IPS DF 19.7 (cell line): ENCODE measurements at places on chromosomes 7 and 10.

GRCh38 chr10:123639131-123639530 lies 27.0 kb upstream of the GPR26 start:
- DNase-seq = no peak

DNA sequence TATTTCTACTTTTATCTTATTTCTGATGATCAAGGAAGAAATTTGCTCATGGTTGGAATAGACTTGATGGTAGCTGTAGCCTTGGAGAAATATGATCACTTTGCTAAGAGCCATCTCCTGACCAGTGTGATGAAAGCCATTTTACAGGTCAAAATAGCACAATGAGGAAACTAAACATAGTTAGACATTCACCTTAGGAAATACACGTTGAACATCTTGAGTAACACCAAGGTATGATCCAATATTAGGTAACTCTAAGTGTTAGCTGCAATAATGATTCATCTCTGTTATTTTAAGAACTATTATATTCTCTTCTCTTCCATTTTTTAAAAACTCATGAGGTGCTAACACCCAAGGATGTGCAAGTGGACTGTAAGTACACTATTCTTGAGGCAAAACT lies 328.0 kb downstream of the PLXDC2 start:
- no peak for DNase-seq

- no peak for DNase-seq
Observed at GRCh38 chr7:6228361-6229229, 43.8 kb downstream of the CYTH3 start.

DNA sequence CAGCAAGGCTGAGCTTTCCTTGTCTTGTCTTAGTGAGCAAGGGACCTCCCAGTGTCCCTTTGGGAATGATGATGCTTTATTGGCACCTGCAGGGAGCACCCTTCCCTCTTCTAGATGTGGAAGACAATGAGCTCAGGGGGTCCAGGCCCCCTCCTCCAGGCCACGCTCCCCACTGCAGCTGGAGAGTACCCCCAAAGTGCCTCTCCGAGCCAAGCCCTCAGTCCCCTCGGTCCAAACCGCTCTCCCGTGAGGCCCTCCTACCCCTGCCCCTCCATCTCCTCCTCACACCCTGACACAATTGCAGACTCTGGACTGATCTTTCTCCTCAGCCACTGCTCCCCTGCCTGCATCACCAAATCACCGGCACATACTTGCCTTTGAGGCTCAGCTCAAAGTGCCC lies 16.7 kb downstream of the RBP3 start:
- no peak for DNase-seq

GRCh38 chr7:20350996-20351692 lies 20.4 kb downstream of the ITGB8 start:
- DNase-seq = no peak

DNA sequence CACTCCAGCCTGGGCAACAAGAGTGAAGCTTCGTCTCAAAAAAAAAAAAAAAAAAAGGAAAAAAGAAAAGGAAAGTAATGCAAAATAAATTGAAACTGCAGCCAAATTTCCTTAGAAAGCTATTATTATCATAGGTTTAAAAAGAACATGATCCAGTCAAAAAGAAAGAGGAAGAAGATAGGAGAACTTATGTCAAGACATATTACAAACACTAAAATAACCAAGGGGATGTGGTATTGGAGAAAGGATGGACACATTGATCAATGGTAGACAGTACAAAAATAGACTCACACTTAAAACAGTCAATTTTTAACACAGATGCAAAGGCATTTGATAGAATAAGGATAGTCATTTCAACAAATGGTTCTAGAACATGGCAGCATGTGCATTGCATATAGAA lies 27.3 kb upstream of the PFKP start:
- DNase-seq = no peak

DNA sequence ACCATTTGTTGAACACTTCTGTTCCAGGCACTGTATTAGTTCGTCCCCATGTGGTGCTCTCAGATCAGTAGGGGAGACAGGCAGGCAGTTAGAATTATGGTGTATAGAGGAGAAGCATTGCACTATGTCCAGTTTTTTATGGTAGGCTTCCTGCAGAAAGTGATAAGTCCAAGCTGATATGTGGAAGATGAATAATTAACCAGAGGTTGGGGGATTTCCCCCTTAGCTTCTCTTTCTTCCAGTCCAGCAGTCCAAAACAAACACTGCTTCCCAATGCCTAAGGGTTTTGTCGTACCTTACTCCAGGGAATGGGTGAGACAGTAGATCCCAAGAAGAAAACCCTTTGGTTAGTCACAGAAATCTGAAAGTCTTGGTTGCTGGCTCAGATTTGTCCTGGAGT lies 19.2 kb downstream of the HIF1AN start:
- no peak for DNase-seq

GRCh38 chr10:71465551-71466252 lies 69.0 kb downstream of the CDH23 start:
- no peak for DNase-seq
